ENCODE measurements at places on chromosomes 16 and 17.
A peak's percentile ranks its signal among the peaks of the same experiment; 100 is the strongest.

DNA sequence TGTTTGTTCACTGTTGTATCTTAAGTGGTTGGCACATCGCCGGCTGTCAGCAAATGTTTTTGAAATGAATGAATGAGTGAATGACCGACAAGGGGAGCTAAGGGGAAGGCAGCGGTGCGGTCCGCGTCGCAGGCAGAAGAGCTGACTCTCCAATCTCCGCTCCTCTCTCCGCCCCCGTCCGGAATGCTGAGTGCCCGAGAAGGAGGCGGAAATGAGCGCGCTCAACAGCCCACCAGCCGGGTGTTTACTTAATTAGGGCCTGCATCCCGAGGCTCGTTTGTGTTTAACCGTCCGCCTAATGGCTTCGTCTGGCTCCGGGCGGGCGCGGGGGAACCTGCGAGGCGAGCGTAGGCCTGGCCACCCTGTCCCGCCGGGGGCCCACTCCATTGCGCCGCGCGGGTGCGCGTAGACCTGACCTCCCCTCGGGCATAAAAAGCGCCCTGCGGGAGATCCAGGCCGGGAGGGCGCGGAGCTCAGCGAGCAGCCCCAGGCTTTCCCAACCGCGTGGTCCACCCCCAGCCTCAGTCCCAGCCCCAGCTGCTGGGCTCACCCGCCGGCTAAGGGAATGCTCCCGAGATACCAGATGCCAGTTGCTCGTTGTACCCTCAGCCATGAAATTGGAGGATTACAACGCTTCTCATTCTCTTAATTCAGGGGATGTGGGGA, 2.5 kb upstream of the CDH3 start:
- DNase-seq: peak; percentile 48

- no peak for DNase-seq
Measured at GRCh38 chr16:30407804-30408534, 563 bp downstream of the ZNF771 start.

GRCh38 chr17:59786536-59787319, 79.3 kb downstream of the VMP1 start:
- DNase-seq: no peak

GRCh38 chr17:44397479-44398440, 8.3 kb upstream of the ITGA2B start:
- no peak for DNase-seq

DNA sequence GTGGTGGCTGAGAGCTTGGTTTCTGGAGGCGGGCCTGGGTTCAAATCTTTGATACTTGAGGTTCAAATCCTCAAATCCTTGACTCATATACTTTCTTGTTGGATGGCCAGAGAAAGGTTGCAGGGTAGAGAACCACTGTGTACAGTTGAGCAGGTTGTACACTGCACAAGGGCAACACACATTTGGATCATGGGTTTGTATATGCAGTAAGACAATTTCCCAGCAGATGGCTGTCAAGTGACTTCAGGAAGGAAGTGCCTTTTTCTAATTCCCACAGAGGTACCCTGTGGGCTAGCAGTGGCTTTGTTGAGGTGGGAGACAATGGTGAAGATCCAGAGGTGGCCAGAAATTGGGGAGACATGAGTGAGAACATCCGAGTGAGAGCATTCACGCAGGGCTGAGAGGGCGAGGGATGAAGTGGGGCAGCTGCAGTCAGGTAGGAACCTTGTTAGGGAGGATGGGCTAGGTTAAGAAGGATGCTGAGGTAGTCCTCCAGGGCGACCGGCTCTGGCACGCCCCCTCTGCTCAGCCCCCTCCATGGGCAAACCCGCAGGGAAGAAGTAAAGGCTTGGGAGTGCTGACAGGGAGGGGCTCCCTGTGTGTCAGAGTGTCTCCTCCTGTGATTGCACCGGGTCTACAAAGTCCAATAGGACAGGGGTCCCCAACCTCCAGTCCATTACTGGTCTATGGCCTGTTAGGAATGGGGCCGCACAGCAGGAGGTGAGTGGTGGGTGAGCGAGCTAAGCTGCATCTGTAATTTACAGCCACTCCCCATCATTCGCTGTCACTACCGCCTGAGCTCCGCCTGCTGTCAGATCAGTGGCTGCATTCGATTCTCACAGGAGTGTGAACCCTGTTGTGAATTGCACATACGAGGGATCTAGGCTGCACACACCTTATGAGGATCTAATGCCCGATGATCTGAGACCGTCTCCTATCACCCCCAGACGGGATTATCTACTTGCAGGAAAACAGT, 2.7 kb downstream of the C16orf89 start:
- DNase-seq: no peak

GRCh38 chr17:46191322-46192188, 1.7 kb downstream of the KANSL1 start:
- DNase-seq: peak; percentile 37

DNA sequence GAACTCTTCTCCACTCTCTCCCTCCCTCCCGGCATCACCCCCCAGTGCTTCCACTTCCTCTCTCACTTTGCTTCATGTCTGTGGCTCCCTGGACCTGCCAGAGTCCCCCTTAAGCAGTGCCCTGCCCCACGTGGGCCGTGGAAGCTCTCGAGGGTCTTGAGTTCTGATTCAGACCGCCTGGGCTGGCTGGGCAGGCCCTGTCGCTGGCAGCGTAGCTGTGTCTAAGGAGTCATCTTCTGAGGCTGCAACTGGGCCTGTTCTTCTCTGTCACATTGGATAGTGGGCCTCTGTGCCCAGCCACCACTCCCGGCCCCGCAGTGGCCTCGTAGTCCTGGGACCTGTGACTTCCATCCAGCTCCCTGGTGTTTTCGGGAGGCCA, 30.7 kb downstream of the MNT start:
- DNase-seq: no peak

- DNase-seq: no peak
Measured at GRCh38 chr16:85857406-85857805, 41.6 kb upstream of the IRF8 start.

DNA sequence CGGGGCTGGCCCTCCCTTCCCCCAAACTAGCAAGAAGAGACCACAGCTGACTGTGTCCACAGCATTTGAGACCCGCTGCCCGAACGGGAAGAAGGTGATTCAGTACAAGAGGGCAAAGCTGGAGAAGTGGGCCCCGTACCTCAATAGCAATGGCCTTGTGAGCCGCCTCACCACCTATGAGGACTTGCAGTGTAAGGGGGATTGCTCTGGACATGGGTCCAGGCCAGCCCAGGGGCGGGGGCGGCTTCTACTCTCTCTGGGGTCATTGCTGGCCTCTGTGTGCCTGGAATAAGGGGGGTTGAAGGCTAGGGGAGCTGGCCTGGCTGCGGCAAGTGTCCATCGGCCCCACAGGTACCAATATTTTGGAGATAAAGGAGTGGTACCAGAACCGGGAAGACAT, 12.9 kb upstream of the KATNB1 start:
- no peak for DNase-seq

GRCh38 chr16:59385959-59386358, 651.8 kb upstream of the GOT2 start:
- no peak for DNase-seq

DNA sequence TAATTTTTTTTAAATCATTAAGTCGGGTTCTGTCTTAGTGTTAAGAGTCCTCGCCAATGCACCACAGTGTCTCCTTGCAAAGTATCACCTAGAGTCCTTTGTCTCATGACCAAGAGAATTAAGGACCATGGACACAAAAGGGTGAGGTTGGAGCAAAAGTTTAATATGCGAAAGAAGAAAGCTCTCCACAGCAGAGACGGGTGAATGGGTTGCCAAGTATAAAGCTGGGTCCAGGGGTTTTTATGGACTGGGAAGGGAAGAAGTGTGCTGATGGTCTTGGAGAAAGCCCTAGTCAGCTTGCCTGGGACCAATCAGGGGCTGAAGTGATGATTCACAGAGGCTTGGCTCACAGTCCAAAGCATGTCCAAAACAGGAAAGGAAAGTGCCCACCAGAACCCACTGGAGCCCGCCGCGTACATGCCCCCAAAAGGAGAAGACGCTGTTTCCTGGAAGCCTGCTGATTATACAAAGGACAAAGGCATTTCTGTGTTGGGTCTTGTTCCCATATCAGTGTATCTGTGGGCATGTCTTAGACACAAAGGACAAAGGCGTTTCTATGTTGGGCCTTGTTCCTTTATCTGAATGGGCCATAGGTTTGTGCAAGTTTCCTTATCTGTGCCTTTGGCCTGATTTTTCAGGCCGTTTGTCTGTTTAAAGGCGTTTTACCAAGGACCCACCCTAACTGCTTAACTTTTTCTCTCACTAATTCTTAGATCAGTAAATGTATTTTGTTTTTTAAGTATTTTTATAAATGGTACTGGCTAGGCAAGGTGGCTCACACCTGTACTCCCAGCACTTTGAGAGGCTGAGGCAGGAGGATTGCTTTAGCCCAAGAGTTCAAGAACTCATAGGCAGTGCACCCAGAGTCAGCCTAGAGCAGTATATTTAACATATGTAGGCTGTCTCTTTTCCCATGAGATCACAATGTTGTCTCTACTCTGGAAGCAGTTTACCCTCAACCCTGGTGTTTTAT, 28.7 kb upstream of the ATF7IP2 start:
- no peak for DNase-seq

GRCh38 chr16:67278773-67279295, 498 bp upstream of the PLEKHG4 start:
- DNase-seq: no peak

DNA sequence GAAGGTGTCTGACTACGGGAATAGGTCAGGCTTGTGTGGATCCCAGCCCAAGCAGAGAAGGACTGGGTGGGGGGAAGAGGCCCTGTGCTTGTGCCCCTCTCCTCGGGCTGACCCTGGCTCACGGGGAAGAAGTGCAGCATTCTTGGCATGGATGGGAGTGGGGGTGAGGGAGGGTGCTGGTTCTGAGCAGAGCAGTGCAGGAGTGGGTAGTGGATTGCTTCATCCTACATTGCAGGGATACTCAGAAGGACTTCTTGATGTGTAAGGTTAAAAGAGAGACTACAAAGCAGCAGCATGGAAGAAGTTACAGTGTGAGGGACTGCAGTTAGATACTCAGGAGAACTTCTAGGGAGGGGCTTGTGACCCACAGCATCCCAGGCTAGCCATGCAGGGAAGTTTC, 2.1 kb downstream of the ARHGAP23 start:
- DNase-seq: no peak

DNA sequence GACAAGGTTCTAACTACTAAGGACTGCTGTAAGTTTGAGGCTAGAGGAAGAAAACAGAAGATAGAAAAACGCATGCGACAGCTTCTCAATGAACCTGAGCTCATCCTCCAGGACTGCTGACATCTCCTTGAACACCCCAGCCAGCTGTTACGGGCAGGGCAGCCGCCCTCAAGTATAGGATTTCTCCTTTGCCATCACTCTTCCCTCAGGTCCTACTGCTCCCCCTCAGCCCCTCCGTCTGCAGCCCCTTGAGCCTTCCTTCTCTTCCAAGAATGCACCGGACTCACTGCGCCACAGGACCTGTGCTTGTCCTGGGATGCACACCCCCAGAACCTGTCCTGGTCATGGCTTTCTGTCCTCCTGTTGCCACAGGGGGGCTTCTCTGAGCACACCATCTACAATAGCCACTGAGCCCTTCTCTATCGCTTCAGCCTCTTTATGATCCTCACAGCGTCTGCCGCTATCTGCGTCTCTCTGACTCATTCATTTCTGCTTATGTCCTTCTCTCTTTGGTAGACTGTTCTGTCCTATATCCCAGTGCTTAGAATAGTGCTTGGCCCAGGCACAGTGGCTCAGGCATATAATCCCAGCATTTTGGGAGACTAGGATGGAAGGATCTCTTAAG, 15.7 kb upstream of the XYLT2 start:
- no peak for DNase-seq

DNA sequence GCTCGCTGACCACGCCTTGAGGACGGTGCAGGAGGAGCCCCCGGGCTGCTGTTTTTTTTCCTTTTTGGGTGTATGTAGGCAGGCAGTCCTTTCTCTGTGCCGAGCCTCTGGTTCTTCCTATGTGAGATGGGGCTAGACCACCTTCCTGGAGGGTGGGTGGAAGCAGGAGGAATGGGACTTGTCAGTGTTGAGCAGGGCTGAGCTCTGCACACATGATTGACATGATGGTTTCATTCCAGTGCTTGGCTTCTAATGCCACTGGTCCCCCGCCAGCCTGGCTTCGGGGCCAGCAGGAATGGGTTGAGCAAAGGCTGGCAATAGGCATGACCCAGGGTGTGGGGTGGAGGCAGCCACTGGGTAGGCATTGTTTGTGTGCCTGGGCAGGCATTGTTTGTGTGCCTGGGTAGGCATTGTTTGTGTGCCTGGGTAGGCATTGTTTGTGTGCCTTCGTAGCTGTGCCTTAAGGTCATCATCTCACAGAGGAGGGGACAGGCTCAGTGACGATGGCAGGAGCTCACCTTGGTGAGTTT, 14.2 kb upstream of the ADCY7 start:
- no peak for DNase-seq

GRCh38 chr17:9241371-9241712, 220.0 kb downstream of the NTN1 start:
- DNase-seq: no peak

DNA sequence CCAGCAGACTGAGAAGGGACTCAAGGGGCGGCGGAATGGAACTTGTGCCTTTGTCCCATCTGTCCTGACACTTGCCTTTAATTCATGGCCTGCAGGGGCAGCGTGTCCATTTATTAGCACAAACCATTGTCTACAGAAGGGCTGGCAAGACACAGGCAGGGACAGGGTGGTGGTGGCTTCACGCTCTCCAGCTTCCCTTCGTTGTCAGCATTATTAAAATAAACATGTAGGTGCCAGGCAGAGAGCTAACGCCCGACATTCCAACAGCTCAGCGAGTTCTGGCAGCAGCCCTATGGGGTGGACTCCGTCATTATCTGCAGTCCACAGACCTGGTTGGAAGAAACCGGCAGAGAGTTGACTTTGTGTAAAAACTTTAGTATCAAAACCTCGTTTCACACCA, 16.3 kb downstream of the DNAI2 start:
- no peak for DNase-seq

DNA sequence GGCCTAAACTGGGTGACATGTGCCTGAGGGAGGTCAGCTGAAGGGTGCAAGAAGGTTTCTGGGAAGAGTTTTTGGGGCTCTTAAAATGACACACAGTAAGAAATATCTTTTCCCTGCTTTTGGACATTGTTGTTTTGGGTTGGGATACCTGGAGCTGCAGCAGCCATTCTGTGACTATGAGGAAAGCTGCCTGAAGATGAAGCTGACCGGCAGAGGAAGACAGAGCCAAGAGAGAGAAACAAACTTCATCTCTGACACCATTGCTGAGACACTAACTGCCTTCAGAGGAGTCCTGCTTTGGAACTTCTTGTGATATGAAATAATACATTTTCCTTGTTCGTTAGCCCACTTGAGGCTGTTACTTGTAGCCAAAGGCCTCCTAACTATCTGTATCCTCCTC, 8.8 kb upstream of the WNT3 start:
- DNase-seq: no peak

GRCh38 chr16:68265078-68265920, 973 bp downstream of the SLC7A6 start:
- DNase-seq: no peak

GRCh38 chr16:683396-684070, 601 bp downstream of the JMJD8 start:
- DNase-seq: no peak

DNA sequence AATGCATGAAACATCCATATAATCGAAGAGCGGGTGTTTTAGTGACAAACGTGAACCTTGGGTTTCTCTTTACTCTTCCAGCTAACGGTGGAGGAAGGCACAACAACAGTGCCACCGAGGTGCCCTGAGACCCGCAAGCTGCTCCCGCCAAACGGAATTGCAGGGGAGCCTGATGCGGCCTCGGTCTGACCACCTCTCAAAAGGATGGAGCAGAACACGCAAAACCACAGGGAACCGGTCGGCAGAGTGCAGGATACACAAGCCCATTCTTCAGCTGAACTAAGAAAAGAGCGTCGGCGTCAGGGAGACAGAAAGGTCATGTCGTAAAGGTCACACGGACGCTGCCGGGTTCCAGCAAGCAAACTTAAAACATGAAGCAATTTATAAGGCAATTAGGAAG, 109.5 kb upstream of the ZNF750 start:
- DNase-seq: no peak
